ENCODE measurements at places on chromosomes 12 and 14.

DNA sequence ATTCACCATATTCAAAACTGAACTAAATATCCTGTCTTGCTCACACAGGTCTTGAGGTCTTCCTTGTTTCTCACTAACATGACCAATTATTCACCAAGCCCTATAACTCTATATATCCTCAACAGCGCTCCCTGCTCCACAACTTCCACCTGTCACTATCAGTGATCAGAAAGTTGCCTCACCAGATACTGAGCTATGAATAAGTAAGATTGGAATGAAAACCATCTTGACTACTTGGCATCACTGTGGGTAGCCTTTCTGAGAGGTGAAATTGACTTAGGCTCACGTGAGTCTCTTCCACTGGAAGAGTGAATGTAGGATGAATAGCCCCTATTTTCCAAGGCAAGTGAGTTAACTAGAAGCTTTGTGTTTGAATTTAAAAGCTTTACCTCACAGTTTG, 167.1 kb downstream of the PIK3C2G start:
- DNase-seq = no peak

DNA sequence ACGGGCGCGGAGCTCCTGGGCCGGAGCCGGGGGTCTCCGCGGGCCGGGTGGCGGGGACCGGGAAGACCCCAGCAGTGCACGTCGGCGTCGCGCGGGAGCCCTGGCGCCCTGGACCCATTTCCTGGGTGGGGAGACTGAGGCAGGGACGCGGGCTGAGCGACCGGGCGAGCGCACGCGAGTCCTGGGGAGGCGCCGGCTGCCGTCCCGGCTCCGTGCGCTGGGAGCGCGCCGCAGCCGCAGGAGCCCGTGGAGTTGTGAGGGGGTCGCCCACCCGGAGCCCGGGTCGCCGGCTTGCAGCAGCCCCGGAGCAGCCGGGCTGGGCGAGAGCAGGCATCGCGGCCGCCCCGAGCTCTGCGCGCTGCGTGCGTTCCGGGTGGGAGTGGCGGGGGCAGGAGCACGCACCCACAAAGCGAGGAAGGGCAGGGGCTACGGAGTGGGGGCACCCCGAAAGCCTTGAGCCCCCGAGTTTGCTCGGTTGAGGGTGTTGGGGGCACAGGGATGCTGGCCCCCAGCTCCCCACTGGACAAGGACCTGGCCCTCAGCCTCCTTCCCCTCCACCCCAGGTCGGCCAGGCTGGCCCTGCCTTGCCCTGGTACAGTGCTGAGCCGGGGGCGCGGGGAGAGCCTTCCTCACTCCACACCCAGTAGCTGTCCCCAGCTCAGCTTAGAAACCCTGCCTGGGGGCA, 620 bp downstream of the MMP17 start:
- DNase-seq = peak; percentile 41

DNA sequence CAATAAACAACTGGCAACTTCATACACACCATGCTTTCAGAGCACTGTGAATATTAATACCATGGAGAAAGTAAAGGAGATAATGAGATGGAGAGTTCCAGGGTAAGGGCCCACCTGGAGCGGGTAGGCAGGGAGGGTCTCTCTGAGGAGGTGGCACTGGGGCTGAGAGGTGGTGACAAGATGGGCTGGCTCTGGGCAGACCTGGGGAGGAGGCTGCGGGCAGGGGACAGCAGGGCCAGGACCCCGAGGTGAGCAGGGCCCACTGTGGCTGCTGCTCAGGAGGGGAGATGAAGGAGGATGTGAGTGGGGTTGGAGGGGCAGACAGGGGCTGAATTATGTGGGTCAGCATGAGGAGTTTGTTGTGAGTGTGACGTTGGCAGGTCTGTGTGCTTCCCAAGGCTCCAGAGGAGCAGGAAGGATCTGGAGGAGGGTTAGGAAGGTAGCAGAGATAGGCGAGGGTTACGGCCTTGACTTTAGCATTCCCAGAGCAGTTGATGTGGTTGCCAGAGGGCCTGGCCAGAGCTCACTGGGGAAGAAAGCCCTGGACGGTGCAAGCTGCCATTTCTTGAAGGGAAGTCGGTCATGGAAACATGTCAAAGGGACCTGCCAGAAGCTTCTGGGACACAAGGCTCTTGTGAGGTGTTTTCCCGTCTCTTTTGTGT, 88.2 kb downstream of the CACNA1C start:
- DNase-seq = no peak

GRCh38 chr12:45337835-45338234, 121.9 kb downstream of the ANO6 start:
- no peak for DNase-seq

DNA sequence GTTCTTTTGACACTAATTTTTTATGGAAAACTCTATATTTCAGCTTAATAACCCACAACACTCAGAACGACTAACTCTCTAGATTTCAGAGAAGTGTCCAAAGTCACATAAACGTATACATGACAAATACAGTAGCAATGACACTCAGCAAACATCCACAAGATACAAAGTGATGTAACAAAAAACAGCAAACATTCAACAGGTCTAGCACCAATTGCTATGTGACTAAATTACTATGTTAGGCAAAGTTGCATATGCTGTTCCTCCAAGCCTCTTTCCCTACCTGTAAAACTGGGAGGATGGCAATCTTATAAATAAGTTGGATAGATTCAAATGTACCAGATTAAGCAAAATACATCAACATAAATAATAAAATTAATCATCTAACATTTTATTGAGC, 1.7 kb downstream of the RECQL start:
- DNase-seq = no peak

DNA sequence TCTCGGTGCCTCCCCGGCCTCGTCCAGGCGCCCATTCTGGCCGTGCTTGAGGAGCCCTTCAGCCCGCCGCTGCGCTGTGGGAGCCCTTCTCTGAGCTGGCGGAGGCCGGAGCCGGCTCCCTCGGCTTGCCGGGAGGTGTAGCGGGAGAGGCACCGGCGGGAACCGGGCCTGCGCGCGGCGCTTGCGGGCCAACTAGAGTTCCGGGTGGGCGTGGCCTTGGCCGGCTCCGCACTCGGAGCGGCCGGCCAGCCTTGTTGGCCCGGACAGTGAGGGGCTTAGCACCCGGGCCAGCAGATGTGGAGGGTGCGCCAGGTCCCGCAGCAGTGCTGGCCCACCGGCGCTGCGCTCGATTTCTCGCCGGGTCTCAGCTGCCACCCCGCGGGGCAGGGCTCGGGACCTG, 168.7 kb upstream of the RPL10L start:
- no peak for DNase-seq

DNA sequence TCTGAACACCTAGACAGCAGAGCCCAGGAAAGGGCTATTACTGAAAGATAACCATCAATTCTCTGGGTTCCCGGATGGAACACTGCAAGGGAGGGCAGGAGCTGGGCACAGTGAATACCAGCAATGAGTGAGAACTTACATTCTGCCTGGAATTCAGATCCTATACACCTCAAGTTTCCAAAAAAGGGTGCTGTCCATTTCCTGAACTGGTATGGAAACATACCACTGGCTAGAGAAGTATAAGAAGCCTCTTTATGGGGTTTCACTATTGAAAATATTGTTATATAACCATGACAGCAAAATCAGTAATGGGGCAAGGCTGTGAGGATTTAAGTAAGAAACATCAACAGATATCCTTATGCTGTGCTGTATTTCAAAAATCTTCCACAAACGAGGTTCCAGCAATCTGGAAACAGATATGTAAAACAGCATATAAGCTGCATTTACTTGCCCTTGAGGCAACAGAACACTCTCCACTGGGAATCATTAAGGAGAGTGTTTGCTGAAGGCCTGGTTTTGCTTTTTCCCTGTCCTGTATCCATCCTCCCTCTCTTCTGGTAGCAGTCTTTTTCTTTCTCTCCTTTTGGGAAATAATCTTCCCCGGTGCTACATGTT, 53.3 kb upstream of the GTF2A1 start:
- DNase-seq = no peak

DNA sequence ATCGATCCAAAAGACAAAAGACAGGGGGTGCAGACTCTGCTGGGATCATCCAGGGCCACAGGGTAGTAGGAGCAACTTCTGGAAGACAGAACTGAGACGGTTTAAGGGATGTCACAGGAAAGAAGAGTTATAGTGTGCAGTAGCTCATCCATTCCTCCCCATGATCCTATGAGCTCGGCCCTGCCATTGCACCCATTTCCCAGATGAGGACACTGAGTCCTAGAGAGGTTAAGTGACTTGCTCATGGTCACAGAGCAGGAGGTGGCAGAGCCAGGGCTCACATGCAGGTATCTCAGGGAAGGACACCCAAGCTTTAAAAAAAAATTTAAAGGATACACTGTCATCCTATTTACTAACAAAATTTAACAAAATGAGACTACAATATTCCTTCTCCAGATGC, 86.1 kb upstream of the FZD10 start:
- DNase-seq = no peak

- peak; percentile 62 for DNase-seq
Observed at GRCh38 chr14:100586403-100587085, 673 bp downstream of the BEGAIN start.

- DNase-seq = no peak
Observed at GRCh38 chr14:82075566-82075965, 541.9 kb upstream of the SEL1L start.

GRCh38 chr14:91310606-91311283, 66.2 kb upstream of the GPR68 start:
- DNase-seq = no peak

DNA sequence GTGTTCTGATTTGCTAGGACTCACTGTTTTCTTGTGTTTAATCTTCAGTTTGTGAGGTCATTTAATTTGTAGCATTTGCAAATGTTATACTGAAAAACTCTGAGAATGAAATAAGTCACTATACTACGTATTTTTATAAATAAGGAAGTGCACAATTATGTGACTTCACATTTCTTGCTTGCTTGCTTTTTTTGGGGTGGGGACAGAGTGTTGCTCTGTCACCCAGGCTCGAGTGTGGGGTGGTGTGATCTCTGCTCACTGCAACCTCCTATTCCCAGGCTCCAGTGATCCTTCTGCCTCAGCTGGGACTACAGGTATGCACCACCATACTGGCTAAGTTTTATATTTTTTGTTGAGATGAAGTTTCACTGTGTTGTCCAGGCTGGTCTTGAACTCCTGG, 32.7 kb downstream of the RBM25 start:
- no peak for DNase-seq

DNA sequence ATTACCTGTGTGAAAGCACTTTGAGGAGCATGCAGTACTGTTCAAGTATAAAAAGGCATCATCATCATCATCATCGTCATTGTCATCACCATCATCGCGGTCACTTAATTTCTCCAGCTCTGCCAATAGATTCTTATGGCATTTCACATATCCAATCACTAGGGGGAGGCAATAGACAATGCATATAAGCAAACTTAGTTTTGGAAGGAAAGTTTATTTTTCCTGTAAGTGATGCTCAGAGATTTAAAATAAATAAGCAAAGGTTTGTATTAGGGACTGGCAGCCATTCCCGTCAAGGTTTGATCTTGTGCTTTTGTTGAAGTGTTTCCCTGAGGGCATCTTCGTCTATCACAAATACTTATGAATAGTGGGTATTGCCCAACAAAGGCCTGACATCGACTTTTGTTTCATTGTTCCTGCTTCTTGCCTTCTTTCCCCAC, 127.4 kb downstream of the KTN1 start:
- no peak for DNase-seq

- DNase-seq = no peak
Observed at GRCh38 chr14:104972301-104973134, 5.7 kb downstream of the AHNAK2 start.

DNA sequence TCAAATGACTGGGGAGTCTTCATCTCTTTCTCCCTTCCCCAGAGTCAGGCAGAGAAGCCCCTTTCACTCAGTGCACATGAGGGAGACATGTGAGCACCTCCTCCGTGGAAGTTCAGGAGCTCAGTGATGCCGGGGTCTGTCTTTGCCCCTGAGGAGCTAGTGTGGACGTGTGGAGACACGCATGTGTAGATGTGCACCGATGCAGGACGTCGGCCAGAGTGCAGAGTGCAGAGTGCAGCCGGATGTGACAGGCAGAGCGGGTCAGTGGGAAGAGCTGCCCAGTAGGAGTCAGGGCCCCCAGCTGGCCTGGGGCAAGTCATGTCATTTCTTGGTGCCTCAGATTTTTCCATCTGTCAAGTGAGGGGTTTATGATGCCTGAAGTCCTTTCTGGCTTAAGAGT, 20.7 kb downstream of the TSPAN9 start:
- DNase-seq = no peak

GRCh38 chr12:15556411-15557102, 232.6 kb downstream of the EPS8 start:
- no peak for DNase-seq

DNA sequence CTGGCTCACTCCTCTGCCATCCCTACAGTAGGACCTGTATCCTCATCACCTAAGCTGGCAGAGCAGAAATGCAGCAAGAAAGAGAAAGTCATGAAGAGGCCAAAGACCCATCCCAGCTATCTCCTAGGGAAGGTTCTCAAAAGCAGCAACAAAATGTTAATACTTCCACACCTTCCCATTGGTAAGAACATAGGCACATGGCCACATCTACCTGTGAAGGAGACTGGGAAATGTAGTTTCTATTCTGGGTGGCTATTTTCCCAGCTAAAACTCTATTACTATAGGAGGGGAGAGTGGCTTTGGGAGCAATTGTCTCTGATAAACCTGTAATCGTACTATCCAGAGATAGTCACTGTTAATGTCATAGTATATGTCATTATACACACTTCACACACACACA, 13.7 kb upstream of the EIF2B2 start:
- no peak for DNase-seq

DNA sequence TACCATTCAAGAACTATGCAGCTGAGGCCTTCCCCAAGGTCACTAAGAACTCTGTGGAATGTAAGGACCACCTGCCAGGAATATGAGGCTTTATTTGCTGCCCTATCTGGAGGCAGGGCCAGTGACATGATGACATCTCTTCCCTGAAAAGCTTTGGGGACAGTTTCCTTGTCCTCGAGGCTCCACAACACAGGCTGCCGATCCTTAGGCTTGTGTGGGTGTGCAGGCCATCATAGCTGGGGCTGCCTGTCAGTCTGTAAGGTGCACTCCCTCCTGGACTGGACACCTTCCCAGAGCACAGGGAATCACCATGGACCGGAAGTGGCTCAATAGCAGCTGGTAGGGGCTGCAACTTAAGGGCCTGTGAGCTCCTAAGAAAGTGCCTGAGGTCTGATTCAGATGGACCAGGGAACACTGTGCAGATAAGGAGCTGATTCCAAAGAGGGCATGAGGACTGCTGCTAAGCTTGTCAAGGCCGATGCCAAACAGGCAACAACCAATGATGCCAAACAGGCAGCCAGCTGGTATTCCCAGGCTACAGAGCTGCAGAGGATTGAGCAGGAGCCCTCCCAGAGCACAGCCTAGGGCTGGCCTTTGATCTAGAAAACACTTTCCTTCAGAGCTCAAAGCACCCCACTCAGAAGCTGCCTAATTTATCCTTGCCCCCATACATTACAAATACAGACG, 84.3 kb downstream of the CRACR2A start:
- DNase-seq = no peak

- no peak for DNase-seq
Observed at GRCh38 chr12:53217051-53217930, 10.2 kb upstream of the ITGB7 start.

All from head of caudate nucleus (tissue), 42 donors.